Spleen (tissue), 13 donors: ENCODE measurements at places on chromosomes 11 and 22. TPM values are rescaled to one million over a fixed set of nuclear protein-coding genes. Genes with fewer than 3 reads are reported as not detected.

GRCh38 chr11:95193541-95193940, 37.5 kb downstream of the SESN3 start:
- peaks cover 9% of the 10 kb centered on the region for H3K4me1 ChIP-seq
- H3K4me3 ChIP-seq: no peak overlapping the region
- H3K36me3 ChIP-seq: peaks cover 43% of the 10 kb centered on the region
- no peak for DNase-seq

- H3K27me3 ChIP-seq: peaks cover 4% of the 10 kb centered on the region
- H3K4me1 ChIP-seq: no peaks in the 10 kb centered on the region
- no peaks in the 10 kb centered on the region for H3K36me3 ChIP-seq
Measured at GRCh38 chr11:2287091-2287490, 14.6 kb downstream of the C11orf21 start.

DNA sequence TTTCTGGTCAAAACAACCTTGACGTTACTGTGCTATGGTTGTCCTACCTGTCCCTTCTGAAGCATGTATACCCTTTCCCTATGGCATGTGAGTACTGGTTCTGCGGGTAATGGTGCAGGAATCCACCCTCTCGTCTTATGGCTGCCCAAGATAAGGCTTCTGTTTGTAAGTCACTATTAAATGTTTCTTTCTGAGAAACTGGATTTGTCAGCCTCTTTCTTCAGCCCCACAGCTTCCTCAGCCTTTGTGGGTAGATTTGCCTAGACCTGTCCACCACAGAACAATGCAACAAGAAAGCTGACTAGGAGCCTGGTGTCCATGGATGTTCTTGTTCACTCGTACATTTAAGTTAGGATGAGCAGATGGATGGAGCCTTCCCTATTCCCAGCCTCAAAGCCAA, 14.4 kb downstream of the MMP7 start:
- H3K27ac ChIP-seq: no peak overlapping the region
- no peaks in the 10 kb centered on the region for H3K36me3 ChIP-seq
- H3K27me3 ChIP-seq: no peaks in the 10 kb centered on the region
- no peak overlapping the region for H3K4me3 ChIP-seq
- H3K4me1 ChIP-seq: no peaks in the 10 kb centered on the region

GRCh38 chr11:721247-721740, 15.3 kb downstream of the EPS8L2 start:
- peaks cover 49% of the 10 kb centered on the region for H3K27me3 ChIP-seq
- no peaks in the 10 kb centered on the region for H3K36me3 ChIP-seq
- H3K4me1 ChIP-seq: peaks cover 48% of the 10 kb centered on the region
- H3K4me3 ChIP-seq: peak overlapping the region; percentile 34

DNA sequence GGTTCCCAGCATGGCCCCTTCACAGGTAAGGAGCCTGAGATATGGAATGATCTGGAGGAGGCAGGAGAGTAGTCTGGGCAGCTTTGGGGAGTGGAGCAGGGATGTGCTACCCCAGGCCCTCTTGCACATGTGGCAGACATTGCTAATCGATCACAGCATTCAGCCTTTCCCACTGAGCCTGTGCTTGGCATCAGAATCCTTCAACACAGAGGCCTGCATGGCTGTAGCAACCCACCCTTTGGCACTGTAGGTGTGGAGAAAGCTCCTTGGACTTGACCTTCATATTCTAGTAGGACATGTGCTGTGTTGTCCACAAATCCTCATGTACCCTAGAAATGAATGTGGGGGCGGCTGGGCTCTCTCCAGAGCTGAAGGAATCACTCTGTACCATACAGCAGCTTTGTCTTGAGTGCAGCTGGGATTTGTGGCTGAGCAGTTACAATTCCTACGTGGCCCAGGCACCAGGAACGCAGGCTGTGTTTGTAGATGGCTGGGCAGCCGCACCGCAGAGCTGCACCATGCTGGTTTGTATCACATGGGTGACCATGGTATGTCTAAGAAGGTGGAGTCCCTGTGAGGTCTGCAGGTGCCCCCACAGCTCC, 21.8 kb upstream of the PPP6R3 start:
- H3K36me3 ChIP-seq: peaks cover 4% of the 10 kb centered on the region
- peak overlapping the region; percentile 68 for H3K27ac ChIP-seq
- no peaks in the 10 kb centered on the region for H3K27me3 ChIP-seq
- no peak for DNase-seq
- H3K4me3 ChIP-seq: no peak overlapping the region
- peaks cover 10% of the 10 kb centered on the region for H3K4me1 ChIP-seq

DNA sequence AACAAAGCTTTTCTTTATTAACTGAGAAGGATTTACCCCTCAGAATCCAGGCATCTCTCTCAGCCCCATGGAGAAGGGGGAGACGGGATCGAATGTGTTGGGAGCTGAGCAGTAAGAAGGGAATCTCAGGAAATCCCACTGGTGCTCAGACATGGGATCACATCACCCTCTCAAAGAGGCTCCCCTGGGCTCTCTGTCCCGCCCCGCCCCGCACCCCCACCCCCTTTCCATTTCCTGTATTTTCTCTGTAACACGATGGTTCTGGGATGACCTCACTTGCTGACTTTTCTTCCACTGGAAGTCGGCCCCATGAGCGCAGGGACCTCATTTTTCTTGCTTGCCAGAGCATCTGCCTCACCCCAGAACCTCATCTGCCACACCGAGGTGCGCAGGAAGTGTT, 100.0 kb downstream of the RPS6KA4 start:
- H3K4me1 ChIP-seq: no peaks in the 10 kb centered on the region
- H3K27me3 ChIP-seq: no peaks in the 10 kb centered on the region
- no peaks in the 10 kb centered on the region for H3K36me3 ChIP-seq
- no peak overlapping the region for H3K27ac ChIP-seq
- DNase-seq: peak; percentile 13

GRCh38 chr11:61027141-61027840, 55.8 kb downstream of the CD6 start:
- DNase-seq: no peak
- H3K27me3 ChIP-seq: no peaks in the 10 kb centered on the region
- peak overlapping the region; percentile 65 for H3K27ac ChIP-seq
- no peak overlapping the region for H3K4me3 ChIP-seq
- peaks cover 49% of the 10 kb centered on the region for H3K4me1 ChIP-seq

- DNase-seq: no peak
- H3K27ac ChIP-seq: no peak overlapping the region
- no peaks in the 10 kb centered on the region for H3K36me3 ChIP-seq
- H3K27me3 ChIP-seq: no peaks in the 10 kb centered on the region
- H3K4me3 ChIP-seq: no peak overlapping the region
- H3K4me1 ChIP-seq: no peaks in the 10 kb centered on the region
Measured at GRCh38 chr11:13891911-13892310, 70.6 kb upstream of the SPON1 start.

GRCh38 chr11:61058583-61059259, 43.6 kb upstream of the CD5 start:
- H3K4me3 ChIP-seq: no peak overlapping the region
- no peak for DNase-seq
- no peaks in the 10 kb centered on the region for H3K36me3 ChIP-seq
- no peaks in the 10 kb centered on the region for H3K27me3 ChIP-seq
- no peak overlapping the region for H3K27ac ChIP-seq
- peaks cover 13% of the 10 kb centered on the region for H3K4me1 ChIP-seq

DNA sequence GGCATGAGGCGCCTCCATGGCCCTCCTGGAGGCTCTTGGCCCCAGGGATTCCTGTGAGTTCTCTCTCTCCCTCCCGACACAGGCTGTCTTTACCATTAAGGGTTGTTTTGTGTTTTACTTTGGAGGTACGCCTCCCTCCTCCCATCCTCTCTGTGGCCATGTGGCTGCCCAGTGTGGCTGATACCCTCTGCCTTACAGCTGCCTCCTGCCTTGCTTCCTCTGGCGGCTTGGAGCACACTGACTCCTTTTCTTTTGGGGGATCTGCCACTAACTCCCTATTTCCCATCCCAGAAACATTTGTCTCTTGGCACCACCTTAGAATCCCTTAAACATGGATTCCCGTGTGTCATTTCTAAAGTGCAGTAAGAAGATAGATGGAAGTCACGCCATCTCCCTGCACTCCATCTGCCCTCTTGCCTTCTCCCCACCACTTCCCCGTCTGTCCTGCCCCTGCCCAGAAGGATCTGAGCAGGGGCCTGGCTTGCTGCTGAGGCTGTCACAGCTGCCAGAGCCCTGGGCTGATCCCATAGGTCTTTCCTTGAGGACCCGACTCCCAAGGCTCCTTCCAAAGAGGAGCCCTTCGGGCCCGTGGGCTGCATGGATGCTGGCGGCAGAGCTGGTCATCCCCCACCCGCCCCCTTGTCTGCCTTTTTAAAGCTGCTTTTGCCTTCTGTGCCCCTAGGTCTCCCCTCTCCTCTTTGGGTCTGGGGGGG, 15.1 kb upstream of the ACR start:
- DNase-seq: no peak
- no peak overlapping the region for H3K27ac ChIP-seq
- no peaks in the 10 kb centered on the region for H3K36me3 ChIP-seq
- H3K4me3 ChIP-seq: no peak overlapping the region
- H3K4me1 ChIP-seq: peaks cover 94% of the 10 kb centered on the region

DNA sequence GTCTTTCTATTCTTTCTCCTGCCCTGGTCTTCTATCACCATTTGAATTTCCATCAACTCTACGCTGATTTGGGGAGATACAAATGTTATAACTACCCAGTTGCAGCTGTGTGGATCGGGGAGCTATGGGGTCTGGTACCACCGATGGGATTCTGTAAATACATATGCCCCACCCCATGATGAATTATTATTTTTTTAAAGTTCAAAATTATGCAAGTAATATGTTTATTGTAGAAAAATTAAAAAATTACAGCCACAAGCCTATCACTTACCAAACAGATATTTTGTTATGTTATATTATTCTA, 52.4 kb upstream of the CLMP start:
- H3K4me3 ChIP-seq: no peak overlapping the region
- H3K27me3 ChIP-seq: peaks cover 6% of the 10 kb centered on the region
- peaks cover 8% of the 10 kb centered on the region for H3K4me1 ChIP-seq
- H3K36me3 ChIP-seq: no peaks in the 10 kb centered on the region
- H3K27ac ChIP-seq: no peak overlapping the region

DNA sequence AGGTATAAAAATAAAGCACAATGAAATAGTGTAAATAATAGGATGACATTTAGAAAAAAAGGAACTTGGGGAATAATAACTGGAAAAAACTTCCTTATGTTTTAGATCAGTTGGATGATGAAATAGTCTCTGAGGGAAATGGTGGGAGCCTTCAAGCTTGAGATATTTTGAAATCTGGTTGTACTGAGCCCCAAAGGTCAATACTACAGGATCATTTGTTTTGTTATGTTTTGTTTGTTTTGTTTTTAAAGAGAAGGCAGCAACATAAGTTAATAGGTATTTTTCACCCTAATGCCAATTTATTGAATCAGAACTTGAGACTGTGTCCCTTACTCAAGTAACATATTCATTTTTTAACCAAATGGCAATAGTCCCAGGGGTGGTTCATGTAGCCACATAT, 393.1 kb downstream of the ETS1 start:
- peaks cover 11% of the 10 kb centered on the region for H3K4me1 ChIP-seq
- H3K27me3 ChIP-seq: no peaks in the 10 kb centered on the region
- peak overlapping the region; percentile 64 for H3K27ac ChIP-seq

GRCh38 chr11:9092853-9093778, 1.7 kb upstream of the SCUBE2 start:
- H3K27ac ChIP-seq: no peak overlapping the region
- H3K4me1 ChIP-seq: peaks cover 6% of the 10 kb centered on the region
- peaks cover 44% of the 10 kb centered on the region for H3K27me3 ChIP-seq
- H3K36me3 ChIP-seq: no peaks in the 10 kb centered on the region
- no peak overlapping the region for H3K4me3 ChIP-seq

GRCh38 chr11:29584342-29584741, 432.5 kb downstream of the KCNA4 start:
- no peaks in the 10 kb centered on the region for H3K4me1 ChIP-seq
- H3K27ac ChIP-seq: no peak overlapping the region
- DNase-seq: no peak
- H3K27me3 ChIP-seq: no peaks in the 10 kb centered on the region

DNA sequence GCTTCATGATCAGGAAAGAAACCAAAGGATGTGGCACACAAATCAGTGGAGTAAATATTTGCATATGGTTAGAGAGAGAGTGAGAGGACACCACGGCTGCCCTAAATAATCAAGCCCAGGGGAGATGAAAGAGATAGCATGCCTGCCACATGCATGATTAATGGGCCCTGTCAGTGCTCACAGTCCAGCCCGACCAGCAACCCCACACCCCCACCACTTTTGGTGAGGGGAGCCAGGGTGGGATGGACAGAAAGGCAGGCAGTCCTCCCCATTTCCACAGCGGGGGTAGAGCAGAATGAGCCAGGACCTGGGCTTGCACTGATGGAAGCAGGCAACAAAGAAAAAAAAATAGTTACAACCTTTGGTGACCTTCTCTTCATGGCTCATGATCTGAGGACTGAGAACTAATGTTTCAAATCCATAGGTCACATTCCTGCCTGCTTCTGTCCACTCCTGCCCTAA, 545.0 kb downstream of the ETS1 start:
- DNase-seq: no peak
- H3K27ac ChIP-seq: no peak overlapping the region
- H3K4me1 ChIP-seq: peaks cover 5% of the 10 kb centered on the region
- no peak overlapping the region for H3K4me3 ChIP-seq
- no peaks in the 10 kb centered on the region for H3K27me3 ChIP-seq
- H3K36me3 ChIP-seq: no peaks in the 10 kb centered on the region

GRCh38 chr11:133559382-133559781, 27.1 kb upstream of the OPCML start:
- no peak for DNase-seq
- H3K36me3 ChIP-seq: no peaks in the 10 kb centered on the region
- no peaks in the 10 kb centered on the region for H3K27me3 ChIP-seq

GRCh38 chr11:43904742-43905535, 24.3 kb downstream of the ALKBH3 start:
- no peaks in the 10 kb centered on the region for H3K27me3 ChIP-seq
- H3K4me3 ChIP-seq: no peak overlapping the region
- H3K4me1 ChIP-seq: peaks cover 13% of the 10 kb centered on the region
- DNase-seq: no peak
- H3K36me3 ChIP-seq: peaks cover 97% of the 10 kb centered on the region
- peak overlapping the region; percentile 72 for H3K27ac ChIP-seq

GRCh38 chr11:108501396-108501795, 3.2 kb upstream of the POGLUT3 start:
- no peaks in the 10 kb centered on the region for H3K27me3 ChIP-seq
- no peak overlapping the region for H3K27ac ChIP-seq
- peaks cover 4% of the 10 kb centered on the region for H3K4me1 ChIP-seq

GRCh38 chr11:36047344-36047743, 103.5 kb downstream of the LDLRAD3 start:
- H3K27ac ChIP-seq: no peak overlapping the region
- DNase-seq: no peak
- no peaks in the 10 kb centered on the region for H3K27me3 ChIP-seq
- H3K4me1 ChIP-seq: no peaks in the 10 kb centered on the region
- H3K4me3 ChIP-seq: no peak overlapping the region

Gene AIFM3
- 2.0 TPM for polyA plus RNA-seq

Gene SCGB1A1
- not detected for polyA plus RNA-seq

Gene DDTL
- polyA plus RNA-seq: 3.0 TPM
